ENCODE measurements at places on chromosomes 2 and 18.

GRCh38 chr18:41226911-41227310 lies 728.1 kb upstream of the PIK3C3 start:
- DNase-seq = no peak

- peak; percentile 46 for DNase-seq
These were observed 111.3 kb upstream of the SIX2 start for GRCh38 chr2:45120546-45120945.

DNA sequence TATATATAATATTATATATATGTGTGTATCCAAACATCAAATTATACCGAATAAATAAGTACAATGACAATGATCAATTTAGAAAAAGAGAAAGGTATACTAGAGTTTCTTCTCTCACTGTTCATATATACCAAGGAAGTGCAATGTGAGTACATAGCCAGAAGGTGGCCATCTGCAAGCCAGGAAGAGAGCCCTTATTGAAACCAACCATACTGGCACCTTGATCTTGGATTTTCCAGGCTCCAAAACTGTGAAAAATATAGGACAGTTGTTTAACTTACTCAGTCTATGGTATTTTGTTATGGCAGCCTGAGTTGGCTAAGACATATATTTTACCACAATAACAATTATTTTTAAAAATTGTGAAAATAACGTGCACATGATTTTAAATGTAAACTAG lies 1490.2 kb upstream of the SLC39A10 start:
- DNase-seq = peak; percentile 30

- DNase-seq = no peak
These were observed 37.8 kb upstream of the OLA1 start for GRCh38 chr2:174286172-174286571.

GRCh38 chr2:120258196-120258595 lies 5.5 kb downstream of the RALB start:
- no peak for DNase-seq

- no peak for DNase-seq
These were observed 106.6 kb downstream of the MAP4K4 start for GRCh38 chr2:101803945-101804696.

GRCh38 chr18:44579028-44579702 lies 101.5 kb upstream of the SETBP1 start:
- DNase-seq = peak; percentile 76

DNA sequence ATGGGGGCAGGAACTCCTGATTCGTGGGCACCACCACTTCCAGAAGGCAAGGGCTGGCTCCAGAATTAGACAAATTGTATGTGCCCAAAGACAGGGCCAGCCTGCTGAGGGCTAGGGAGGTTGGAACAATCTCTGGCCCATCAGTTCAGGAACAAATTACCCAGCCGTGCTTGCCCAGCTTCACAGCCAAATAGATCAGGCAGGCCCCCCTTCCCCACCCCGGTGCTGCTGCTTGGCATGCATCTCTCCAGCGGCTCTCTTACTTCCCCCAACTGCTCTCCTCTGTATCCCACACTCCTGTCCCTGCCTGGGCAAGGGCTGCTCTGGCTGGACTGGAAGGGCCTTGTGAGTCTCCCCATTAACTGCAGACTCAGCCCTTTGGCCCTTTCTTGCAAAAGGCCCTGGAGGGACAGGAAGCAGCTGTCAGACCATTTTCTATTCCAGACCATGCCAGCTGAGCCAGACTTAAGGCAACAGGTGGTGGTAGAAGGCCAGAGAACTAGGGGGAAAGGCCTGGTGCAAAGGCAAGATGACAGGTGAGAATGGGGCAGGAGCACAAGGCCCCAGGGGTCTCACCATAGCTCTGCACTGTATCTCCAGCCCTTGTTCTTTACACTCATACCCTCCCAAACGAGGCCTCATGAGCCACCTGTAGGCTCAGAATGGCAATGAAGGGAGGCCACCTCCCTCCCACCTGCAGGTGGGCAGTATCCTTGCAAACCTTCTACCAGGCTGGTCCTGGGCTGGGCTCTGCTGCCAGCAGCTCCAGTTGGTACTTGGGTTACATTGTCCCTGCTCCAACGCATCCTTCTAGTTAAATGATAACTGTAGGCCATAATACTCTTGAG lies 30.7 kb upstream of the ACAA2 start:
- DNase-seq = no peak

DNA sequence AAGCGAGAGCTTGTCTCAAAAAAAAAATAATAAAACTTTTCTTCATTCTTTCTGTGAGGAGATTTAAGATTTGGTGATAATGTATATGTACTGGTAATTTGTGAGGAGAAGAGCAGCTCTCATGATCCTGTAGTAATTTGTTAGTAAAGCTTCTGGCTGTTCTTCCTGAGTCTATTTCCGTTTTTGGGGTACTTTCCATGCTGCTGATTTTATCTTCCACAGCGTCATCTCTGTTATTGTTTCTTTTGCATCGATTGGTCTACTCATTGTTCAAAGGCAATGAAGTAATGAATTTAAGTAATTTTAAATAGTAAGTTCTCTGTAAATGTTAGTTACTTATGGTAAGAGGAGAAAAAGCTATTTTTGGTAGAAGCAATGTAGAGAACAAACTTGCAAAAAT lies 12.0 kb downstream of the NDUFAF7 start:
- DNase-seq = no peak

DNA sequence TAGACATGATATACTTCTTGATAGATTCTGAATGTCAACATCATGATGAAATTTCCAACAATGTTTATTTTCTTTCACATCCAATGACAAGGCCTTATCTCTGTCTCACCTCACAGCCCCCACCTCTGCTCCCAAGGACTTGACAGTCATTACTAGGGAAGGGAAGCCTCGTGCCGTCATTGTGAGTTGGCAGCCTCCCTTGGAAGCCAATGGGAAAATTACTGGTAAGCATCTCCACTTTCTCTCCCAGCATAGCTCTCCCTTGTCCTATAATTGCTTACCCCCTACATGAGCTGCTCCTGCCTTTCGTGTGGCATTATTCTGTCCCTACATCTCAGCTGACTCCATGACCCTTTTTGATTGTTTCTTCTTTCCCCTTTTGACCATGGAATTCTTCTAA lies 821.8 kb downstream of the MBD2 start:
- no peak for DNase-seq

DNA sequence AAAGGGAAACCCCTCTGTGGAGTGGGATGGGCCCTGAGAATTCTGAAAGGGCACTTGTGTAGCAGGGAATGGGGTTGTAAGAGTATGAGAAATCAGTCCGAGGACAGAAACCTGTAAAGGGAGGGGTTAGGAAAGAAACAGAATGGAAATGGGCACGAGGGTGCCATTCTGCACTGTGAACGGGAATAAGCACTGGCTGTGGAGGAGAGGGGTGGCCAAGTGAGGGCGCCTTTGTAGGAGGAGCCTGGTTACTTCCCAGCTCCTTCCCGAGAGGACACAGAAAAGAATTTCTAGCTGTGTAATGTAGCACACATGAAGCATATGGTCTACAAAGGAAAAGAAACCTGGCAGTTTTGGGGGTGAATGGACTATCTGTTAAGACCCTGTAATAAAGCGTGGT lies 53.4 kb downstream of the POLR1A start:
- DNase-seq = no peak

DNA sequence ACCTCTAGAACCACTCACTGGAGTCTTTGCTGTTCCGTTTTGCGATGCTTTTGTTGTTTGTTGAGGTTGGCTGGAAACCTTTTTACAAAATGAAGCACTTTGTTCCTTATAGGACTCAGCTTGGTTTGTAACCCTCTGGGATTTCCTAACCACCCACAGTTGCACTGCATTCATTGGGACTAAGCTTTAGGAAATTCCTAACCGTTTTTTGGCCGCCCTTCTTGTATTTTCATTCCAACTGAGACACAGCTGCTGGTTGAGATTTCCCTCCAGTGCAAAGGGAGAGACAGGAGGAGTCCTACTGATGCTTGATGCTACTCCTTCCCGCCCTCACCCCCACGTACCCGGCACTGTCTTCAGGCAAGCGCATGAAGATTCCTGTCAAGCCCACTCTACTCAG lies 6.1 kb upstream of the DIPK1C start:
- DNase-seq = no peak

GRCh38 chr18:63051928-63052327 lies 267.6 kb downstream of the BCL2 start:
- DNase-seq = no peak

DNA sequence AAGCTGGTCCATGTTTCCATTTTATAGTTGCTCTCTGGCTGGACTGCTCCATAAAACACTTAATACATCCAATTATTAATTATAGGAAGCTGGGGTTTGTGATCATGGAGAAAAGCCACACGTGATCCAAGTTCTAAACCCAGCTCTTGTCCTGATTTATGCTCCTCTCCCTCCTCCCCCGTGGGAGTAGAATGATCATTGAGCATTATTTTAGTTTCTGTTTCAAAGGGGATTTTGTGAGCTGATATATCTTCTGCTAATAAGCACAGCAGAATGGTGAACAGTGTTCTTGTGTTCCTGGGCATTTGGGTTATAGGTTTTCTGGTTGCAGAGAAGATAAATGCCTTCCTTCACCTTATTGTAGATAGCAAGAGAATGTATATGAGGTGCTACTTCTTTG lies 135.7 kb upstream of the TMEM200C start:
- DNase-seq = no peak

DNA sequence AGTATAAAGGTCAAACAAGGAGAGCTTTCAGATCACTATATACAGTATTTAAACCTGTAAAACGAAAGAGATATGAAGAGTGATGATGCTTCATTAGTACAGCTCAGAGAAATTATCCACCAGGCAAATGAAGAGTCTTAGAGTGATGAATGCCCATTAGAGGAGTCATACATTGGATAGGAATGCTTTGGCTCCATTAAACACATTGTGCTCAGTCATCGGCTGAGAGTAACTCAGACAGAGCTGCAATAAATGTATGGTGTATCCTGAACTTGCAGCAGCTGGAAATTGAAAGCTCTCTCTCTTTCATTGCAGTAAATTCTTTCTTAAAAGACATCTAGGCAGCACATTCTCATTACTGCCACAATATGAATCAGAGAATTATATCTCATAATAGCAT lies 340.8 kb upstream of the SPHKAP start:
- no peak for DNase-seq

DNA sequence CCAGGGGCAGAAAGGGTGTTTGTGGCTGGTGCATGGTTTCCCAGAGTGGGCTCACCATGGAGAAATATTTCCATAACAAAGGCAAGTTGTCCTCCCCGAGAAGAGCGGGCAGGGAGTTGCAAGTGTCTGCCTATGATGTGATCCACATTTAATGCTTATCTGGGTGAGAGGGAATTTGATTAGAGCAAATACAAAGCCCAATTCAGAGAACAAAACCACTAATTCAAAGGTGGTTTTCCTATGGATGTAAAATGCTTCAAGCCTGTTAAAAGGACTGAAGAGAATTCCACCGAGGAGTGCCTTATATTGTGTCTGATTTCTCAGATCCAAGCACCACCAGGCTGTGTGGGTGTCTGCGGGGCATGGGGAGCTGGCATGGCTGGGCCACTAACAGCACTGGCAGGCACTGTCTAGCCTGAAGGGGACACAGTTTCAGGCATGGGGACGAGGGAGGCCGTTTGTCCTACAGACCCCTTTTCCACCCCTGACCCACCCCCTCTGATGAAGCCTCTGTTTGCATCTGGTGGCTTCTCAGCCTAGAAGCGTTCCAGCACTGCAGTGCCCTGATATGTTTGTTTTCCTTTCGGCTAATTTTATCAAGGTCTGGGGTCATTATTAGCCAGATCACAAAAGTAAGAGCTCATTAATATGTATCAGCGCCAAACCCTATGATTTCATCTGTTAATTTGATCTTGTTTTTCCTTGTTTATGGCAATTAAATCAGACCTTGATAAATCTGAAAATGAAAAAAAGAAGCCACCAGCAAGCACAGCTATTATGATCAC lies 357.3 kb downstream of the HRH4 start:
- no peak for DNase-seq

- DNase-seq = peak; percentile 56
These were observed 72.4 kb downstream of the ID2 start for GRCh38 chr2:8754106-8754776.

DNA sequence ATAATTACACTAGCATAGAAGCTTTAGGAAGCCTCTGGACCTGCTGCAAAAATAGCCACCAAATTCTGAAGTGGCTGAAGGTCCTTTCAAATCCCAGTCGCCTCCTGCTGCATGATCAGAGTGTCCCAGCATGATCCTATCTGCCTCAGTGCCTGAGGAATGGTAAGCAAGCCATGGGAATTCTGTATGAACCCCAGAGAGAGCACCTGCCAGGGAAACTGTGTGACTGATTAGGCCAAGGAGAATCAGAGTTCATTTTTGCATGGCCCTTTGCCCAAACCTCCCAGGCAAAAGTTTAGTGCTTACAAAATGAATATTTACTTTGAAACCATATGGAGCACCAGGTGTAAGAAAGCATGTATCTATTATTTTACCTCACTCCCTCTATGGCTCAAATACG lies 221.4 kb downstream of the ARL4C start:
- no peak for DNase-seq

DNA sequence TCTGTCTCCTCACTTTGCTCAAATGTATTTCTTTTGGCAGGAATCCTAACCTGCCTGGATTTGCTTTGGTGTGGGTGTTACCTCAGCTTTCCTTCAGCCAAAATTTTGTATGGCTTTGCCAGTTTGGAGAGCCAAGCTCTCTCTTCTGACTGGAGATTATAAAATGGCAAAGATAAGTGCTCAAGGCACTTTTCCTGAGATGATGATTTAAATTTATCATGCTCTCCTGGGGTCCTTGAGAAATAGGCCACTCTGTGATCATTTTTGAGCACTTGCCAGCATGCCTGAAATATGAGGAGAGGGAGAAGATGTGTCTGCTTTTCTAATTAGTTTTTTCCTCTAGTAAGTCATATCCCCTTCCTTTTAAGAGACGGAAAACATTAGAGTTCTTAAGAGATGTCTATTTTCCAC lies 683.0 kb downstream of the SLC4A3 start:
- no peak for DNase-seq

DNA sequence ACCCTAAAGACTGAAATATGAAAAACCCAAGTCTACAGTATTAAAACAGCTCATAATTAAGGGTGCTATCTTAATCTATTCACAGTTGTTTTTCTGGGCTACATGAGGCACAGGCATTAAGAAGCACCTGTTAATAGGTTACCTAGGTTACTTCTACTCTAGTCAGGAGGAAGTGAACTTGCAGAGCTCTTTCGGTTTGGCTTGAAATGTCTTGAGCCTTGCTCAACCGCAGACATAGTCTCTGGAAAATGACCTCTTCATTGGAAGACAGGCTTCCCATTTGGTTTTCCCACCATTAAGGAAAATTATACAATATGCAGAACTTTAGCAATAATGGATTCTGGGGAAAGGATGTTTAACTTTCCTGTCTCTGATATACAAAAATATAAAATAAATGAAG lies 142.3 kb upstream of the KCNJ3 start:
- DNase-seq = no peak
